ENCODE measurements at places on chromosomes 1 and 21. TPM values are rescaled to one million over a fixed set of nuclear protein-coding genes. Genes with fewer than 3 reads are reported as not detected.

Gene GBP7
- total RNA-seq: not detected

DNA sequence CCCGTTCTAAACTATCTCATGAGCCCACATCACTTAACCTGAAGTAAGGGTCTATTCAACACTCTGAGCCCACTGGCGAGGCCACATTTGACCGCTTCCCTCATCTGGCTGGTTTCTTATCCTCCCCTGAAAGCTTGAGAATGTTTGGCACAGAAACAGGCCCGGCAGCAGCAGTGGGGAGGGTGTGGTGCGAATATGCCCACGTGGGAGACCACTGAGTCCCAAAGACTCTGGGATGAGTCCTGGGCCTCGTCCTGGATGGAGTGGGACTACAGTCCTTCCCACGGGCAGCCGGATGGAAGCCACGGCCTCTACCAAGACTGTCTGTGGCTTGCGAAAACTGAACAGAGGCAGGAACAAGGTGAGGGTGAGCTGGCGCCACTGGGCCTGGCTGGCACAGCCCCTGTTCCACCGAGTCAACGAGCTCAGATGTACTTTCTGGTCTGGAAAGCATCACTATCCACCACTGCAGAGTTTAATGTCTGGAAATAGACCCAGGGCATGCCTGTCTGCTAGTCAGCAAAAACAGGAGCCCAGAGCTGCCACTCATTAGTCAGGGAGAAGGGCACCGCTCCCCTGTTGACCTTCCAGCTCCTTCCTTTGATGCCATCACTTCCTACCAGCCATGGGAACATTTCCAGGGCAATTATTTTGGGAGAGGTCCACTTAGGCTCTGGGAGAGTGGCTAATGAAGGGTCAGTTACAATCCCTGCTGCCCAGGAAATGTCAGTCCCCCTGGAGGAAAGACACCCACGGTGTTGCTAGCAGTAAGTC, 386.6 kb downstream of the MATN1 start:
- DNase-seq: peak; percentile 57

Gene PLEKHA6
- 1.4 TPM for total RNA-seq

GRCh38 chr1:192529811-192530210, 45.8 kb upstream of the RGS1 start:
- DNase-seq: no peak

DNA sequence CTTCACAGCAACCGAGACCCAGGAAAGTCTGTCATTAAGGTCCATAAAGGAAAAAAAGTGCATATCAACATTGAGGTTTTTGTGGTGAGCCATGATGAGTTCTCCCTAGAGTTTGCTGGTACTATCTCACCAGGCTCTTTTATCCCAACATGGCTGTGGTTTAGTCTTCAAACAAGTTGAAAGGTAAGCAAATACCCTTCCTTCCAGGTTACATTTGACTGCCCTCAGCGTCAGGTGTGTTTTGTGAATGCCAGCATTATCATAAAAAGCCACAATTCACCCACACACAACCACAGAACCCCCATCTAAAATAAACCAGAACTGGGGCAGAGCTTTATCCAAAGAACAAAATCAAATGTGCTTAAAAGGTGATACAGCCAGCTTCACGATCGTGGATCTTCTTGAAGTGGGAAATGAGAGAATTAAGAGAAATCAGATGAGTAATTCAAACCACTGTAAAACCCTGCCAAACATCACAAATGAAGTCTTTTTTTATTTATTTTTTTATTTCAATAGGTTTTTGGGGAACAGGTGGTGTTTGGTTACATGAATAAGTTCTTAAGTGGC, 64.7 kb downstream of the SETD4 start:
- DNase-seq: no peak

- DNase-seq: peak; percentile 48
Measured at GRCh38 chr21:36425286-36425685, 40.1 kb downstream of the CHAF1B start.

Gene S100A12
- total RNA-seq: not detected

GRCh38 chr21:39651206-39651605, 38.5 kb downstream of the B3GALT5 start:
- DNase-seq: no peak

- DNase-seq: no peak
Measured at GRCh38 chr1:97901017-97901658, 19.7 kb downstream of the DPYD start.

Gene MRPL55
- total RNA-seq: 75.6 TPM

GRCh38 chr1:195328102-195328501, 1280.1 kb downstream of the KCNT2 start:
- no peak for DNase-seq

DNA sequence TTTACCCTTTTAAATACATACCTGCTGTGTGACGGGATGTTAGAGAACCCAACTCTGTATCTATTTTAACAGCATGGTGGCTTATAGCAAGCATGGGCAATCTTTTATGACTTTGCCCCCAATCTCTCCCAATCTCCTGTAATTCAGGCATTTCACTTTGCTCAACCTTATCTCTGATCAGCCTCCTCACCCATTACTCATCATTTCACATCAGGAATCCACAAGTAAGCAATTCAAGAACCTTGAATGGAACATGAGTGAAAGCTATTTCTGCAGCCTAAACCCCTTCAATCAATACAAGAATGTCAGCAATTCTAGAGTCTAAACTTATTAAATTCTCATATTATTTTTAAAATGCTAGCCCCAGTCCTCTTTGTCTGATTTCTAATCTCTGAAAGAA, 199.8 kb downstream of the ST6GALNAC3 start:
- DNase-seq: no peak

DNA sequence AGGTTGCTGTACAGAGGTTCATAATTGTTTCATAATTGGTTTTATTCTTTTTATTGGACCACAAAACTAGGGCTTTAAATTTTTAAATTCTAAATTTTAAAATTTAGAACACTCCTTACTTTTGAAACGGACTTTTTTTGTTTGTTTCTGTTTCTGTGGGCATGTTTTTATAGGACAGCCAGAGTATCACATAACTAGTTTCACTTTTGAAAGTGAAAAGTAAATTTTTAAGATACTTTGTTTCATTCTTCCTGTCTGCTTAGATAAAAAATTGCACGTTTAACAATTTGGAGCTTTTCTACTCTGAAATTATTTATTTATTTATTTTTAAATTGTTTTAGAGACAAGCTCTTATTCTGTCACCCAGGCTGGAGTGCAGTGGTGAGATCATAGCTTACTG, 29.7 kb downstream of the MDM4 start:
- DNase-seq: no peak

Data from chondrocyte (in vitro differentiated cells).